ENCODE measurements at places on chromosomes 12 and 14.
A peak's percentile ranks its signal among the peaks of the same experiment; 100 is the strongest.

DNA sequence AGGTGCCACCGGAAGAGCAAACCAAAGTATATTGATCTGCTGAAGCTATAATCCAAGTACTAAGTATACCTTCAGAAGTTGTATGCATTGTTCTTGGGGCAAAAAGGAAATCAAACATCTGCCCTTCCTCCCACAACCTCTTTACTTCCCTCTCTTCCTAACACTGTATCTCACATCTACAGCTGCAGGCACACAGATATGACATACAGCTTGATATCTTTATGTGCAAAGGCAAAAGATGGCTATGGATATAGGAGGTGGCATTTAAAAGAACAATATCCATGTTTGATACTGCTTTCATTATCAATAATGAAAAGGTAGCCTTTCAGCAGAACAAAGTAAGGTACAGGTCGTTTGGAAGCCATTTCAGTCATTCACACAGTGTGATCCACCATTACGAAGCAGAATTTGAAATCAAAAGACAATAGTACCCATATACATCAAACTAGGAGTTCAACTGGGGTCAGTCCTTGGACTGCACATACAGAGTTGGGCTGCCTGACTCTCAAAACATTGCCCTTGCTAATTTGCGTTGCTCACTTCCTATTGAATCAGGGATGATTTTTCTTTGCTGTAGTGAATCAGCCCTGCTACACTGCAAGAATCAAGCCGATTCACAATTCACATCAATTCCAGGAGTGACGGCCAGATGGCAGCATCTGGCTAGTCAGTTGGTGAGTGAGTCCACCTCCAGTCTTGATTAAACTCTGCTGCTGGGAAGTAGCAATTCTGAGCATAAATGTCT is 8.9 kb downstream of the ANG start:
- H3K4me1 ChIP-seq: no peaks in the 10 kb centered on the region

DNA sequence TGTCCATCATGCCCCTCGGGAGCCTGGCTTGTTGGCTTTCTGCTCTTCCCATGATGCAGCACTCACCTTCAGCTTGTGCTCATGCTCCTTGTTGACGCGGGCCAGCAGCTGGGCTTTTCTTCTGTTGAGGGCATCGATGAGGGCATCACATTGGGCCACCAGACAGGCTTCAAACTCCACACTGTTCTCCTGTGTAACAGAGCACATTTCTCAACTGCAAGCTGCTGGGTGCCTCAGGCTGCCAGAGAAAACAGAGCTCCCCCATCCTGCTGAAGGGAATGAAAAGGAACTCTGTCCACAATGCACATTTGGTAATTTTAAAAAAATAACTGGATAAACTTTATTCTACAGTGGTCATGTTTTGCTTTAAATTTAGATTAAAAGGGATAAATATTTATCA is 72.1 kb downstream of the TRIM9 start:
- no peaks in the 10 kb centered on the region for H3K36me3 ChIP-seq
- H3K27me3 ChIP-seq: no peaks in the 10 kb centered on the region
- no peak overlapping the region for H3K27ac ChIP-seq
- H3K4me1 ChIP-seq: no peaks in the 10 kb centered on the region
- no peak for DNase-seq

DNA sequence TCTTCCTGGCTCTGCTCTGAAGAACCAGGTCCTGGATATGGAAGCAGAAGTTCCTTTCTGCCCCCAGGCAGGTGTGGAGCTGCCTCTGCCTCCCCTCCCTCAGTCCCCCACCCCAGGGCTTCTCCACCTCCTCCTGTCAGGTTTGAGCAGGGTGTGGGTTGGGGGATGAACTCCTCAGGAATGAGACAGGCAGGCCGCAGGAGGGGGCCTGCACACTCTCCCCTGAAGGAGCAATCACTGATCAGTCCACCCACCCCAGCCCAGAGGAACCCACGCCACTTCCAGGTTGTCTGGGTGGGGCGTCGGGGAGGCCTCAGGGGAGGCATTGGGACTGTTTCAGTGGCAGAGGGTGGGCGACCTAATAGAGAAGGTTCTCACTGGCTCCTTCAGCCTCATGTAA is 26.6 kb downstream of the FAIM2 start:
- no peaks in the 10 kb centered on the region for H3K4me1 ChIP-seq
- H3K27me3 ChIP-seq: no peaks in the 10 kb centered on the region
- H3K4me3 ChIP-seq: no peak overlapping the region
- no peak for DNase-seq
- no peaks in the 10 kb centered on the region for H3K36me3 ChIP-seq

DNA sequence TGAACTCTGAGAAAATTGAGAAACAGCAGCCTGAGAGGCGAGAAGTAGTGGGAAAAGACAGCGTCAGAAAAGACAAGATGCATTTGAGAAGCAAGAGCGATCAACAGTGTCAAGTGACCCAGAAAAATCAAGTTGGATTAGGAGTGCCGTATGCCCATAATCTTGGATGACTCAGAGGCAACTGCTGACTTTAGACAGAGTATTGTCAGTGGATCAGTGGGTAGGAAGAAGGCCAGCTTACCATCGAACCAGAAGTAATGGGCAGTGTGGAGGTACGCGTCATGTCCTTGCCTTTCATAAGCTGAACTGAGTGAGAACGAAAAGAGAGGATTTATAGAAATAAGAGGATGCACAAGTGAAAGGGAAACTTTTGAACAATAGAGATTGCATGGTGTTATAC is 151.0 kb upstream of the NAV3 start:
- no peaks in the 10 kb centered on the region for H3K4me1 ChIP-seq
- no peak for DNase-seq
- no peak overlapping the region for H3K4me3 ChIP-seq
- no peaks in the 10 kb centered on the region for H3K27me3 ChIP-seq
- H3K36me3 ChIP-seq: no peaks in the 10 kb centered on the region
- H3K27ac ChIP-seq: no peak overlapping the region

GRCh38 chr14:52951681-52952554 is 1.1 kb upstream of the FERMT2 start:
- H3K36me3 ChIP-seq: no peaks in the 10 kb centered on the region
- H3K4me3 ChIP-seq: no peak overlapping the region
- H3K4me1 ChIP-seq: peaks cover 26% of the 10 kb centered on the region
- peaks cover 43% of the 10 kb centered on the region for H3K27me3 ChIP-seq

- no peak overlapping the region for H3K27ac ChIP-seq
- no peaks in the 10 kb centered on the region for H3K4me1 ChIP-seq
- H3K4me3 ChIP-seq: no peak overlapping the region
- DNase-seq: no peak
Measured at GRCh38 chr14:78131616-78132015, 38.6 kb upstream of the NRXN3 start.

GRCh38 chr14:61213191-61213621 is 67.9 kb downstream of the TMEM30B start:
- H3K27ac ChIP-seq: no peak overlapping the region
- no peaks in the 10 kb centered on the region for H3K36me3 ChIP-seq
- H3K27me3 ChIP-seq: peaks cover 16% of the 10 kb centered on the region

GRCh38 chr14:19771895-19772430 is 1.3 kb upstream of the OR4M1 start:
- no peak for DNase-seq
- H3K27ac ChIP-seq: no peak overlapping the region
- H3K4me3 ChIP-seq: no peak overlapping the region
- H3K4me1 ChIP-seq: no peaks in the 10 kb centered on the region

DNA sequence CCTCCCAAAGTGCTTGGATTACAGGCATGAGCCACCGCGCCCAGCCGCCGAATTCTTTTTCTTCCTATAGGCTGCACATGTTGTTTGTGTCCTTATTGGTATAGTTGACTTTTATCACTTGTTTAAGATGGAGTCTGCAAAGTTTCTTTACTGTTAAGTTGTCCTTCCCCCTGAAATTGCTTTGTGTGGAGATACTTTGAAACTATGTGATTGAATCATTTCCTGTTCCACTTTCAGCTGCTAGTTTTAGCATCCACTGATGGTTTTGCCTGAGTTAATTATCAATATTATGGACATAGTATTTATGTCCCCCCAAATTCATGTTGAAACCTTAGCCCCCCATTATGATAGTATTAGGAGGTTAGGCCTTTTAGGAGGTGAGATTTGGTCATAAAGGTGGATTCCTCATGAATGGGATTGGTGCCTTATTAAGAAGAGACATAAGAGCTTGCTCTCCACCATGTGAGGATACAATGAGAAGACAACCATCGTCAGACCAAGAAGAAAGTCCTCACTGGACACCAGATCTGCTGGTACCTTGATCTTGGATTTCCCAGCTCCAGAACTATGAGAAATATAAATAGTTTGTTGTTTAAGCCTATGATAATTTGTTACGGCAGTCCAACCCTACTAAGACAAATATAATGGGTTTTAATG is 34.9 kb downstream of the PPHLN1 start:
- H3K4me1 ChIP-seq: peaks cover 4% of the 10 kb centered on the region
- H3K4me3 ChIP-seq: no peak overlapping the region
- no peak overlapping the region for H3K27ac ChIP-seq
- H3K27me3 ChIP-seq: no peaks in the 10 kb centered on the region
- DNase-seq: peak; percentile 33

GRCh38 chr14:94062344-94062940 is 18.6 kb downstream of the DDX24 start:
- peaks cover 34% of the 10 kb centered on the region for H3K4me1 ChIP-seq
- H3K36me3 ChIP-seq: peaks cover 71% of the 10 kb centered on the region
- no peaks in the 10 kb centered on the region for H3K27me3 ChIP-seq
- no peak overlapping the region for H3K4me3 ChIP-seq
- no peak overlapping the region for H3K27ac ChIP-seq

GRCh38 chr14:23018107-23018506 is 8.2 kb upstream of the C14orf93 start:
- H3K4me1 ChIP-seq: no peaks in the 10 kb centered on the region
- no peak for DNase-seq
- no peak overlapping the region for H3K4me3 ChIP-seq
- H3K27ac ChIP-seq: no peak overlapping the region
- H3K36me3 ChIP-seq: no peaks in the 10 kb centered on the region
- H3K27me3 ChIP-seq: no peaks in the 10 kb centered on the region

GRCh38 chr12:24231298-24231697 is 281.8 kb upstream of the SOX5 start:
- H3K27ac ChIP-seq: no peak overlapping the region
- no peaks in the 10 kb centered on the region for H3K4me1 ChIP-seq
- DNase-seq: no peak
- H3K4me3 ChIP-seq: no peak overlapping the region
- no peaks in the 10 kb centered on the region for H3K36me3 ChIP-seq
- no peaks in the 10 kb centered on the region for H3K27me3 ChIP-seq

- no peak for DNase-seq
- no peak overlapping the region for H3K27ac ChIP-seq
- no peaks in the 10 kb centered on the region for H3K36me3 ChIP-seq
- no peak overlapping the region for H3K4me3 ChIP-seq
Measured at GRCh38 chr14:101956179-101956885, 8.0 kb upstream of the DYNC1H1 start.

DNA sequence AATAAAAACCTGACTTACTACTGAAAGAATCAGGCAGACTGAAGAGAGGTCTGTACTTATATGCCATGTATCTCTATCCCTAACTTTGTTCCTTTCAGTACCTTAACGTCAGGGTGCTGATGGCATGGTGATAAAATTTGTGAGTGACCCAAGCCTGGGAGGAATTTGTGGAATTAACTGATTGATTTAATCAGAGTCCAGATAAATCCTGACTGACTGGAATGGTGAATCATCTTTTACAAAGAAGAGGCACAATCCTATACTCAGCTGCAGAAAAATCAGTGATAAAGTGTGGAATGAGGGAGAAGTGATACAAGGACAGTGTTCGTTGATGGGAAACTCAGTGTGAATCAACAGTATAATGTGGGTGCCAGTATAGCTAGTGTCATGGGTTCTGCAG is 3.7 kb downstream of the TDG start:
- H3K4me1 ChIP-seq: peaks cover 48% of the 10 kb centered on the region
- H3K27ac ChIP-seq: no peak overlapping the region
- H3K4me3 ChIP-seq: peak overlapping the region; percentile 21
- DNase-seq: no peak
- no peaks in the 10 kb centered on the region for H3K27me3 ChIP-seq

DNA sequence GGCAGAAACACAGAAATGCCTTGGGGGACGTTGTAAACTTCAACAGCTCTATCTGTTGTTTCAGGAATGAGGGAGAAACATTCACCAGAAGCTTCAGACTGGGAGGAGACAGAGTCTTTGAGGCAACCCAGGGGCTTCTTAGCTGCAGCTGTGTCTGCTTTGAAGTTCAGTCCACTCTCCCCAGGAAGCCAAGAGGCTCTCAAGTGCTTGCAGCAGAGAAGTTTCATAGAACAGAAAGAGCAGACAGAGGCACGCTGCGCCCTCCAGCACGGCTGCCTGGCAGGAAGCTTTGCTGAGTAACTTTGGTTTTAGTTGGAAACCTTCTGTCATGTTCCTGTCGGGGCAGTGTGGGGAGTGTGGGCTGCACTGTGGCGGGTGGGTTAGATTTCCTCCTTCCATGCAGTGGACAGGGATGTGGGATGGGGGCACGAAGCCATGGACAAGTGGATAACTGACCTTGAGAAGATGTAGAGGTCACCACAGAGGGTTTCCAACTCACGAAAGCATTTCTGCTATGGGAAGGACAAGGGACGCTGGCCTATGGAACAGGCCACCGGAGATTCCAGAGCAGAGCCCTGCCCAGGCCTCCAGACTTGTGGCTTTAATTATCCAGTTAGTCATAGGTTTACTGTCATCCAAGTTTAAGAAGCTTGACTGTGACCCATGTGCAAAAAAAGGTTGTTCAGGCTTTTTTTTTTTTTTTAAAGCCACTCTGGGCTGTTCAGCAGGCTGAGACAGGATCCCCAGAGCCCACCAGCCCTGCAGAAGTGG is 107.7 kb downstream of the ARF6 start:
- no peaks in the 10 kb centered on the region for H3K27me3 ChIP-seq
- peaks cover 63% of the 10 kb centered on the region for H3K4me1 ChIP-seq
- DNase-seq: peak; percentile 65
- H3K4me3 ChIP-seq: peak overlapping the region; percentile 56
- H3K36me3 ChIP-seq: no peaks in the 10 kb centered on the region

DNA sequence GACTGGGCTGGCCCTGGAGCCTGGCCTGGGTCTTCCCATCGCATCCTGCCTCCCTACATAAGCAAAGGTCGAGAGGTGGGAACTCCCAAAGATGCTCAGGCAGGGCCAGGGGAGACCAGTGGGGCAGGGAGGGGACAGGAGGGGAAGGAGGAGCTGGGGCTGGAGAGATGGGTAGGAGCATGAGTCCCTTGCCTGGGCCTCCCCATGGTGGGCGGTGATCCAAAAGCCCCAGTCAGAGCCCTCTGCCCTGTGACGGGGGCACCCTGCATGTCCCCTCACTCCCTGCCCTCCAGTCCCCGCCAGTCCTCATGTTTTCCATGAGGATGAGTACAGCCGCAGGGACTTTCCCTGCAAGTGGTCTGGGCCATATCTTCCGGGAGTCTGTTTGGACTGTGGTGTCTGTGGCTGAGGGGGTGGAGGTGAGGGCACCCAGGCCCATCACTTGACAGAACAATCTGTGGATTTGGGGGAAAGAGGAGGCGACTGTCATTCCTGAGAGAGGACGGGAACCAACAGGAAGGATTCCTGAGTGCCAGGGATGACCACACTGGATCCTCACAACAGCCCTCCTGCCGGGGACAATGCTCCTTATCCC is 9.3 kb downstream of the BDKRB2 start:
- DNase-seq: no peak
- H3K36me3 ChIP-seq: no peaks in the 10 kb centered on the region
- H3K27me3 ChIP-seq: no peaks in the 10 kb centered on the region
- H3K4me3 ChIP-seq: no peak overlapping the region

- no peaks in the 10 kb centered on the region for H3K27me3 ChIP-seq
- H3K4me3 ChIP-seq: no peak overlapping the region
- no peak overlapping the region for H3K27ac ChIP-seq
- no peaks in the 10 kb centered on the region for H3K36me3 ChIP-seq
- no peak for DNase-seq
Measured at GRCh38 chr14:104576970-104577332, 2.6 kb upstream of the C14orf180 start.

Data from CD4-positive, CD25-positive, alpha-beta regulatory T cell (primary cell).